Foreskin keratinocyte (primary cell): ENCODE measurements at places on chromosomes 1 and 21. TPM values are rescaled to one million over a fixed set of nuclear protein-coding genes. Genes with fewer than 3 reads are reported as not detected.

GRCh38 chr1:218397752-218398339 lies 52.7 kb downstream of the TGFB2 start:
- DNase-seq = peak; percentile 83

The CHIA gene
- not detected in 2 replicates for polyA plus RNA-seq

The ATP1A4 gene
- polyA plus RNA-seq = not detected in 2 replicates

DNA sequence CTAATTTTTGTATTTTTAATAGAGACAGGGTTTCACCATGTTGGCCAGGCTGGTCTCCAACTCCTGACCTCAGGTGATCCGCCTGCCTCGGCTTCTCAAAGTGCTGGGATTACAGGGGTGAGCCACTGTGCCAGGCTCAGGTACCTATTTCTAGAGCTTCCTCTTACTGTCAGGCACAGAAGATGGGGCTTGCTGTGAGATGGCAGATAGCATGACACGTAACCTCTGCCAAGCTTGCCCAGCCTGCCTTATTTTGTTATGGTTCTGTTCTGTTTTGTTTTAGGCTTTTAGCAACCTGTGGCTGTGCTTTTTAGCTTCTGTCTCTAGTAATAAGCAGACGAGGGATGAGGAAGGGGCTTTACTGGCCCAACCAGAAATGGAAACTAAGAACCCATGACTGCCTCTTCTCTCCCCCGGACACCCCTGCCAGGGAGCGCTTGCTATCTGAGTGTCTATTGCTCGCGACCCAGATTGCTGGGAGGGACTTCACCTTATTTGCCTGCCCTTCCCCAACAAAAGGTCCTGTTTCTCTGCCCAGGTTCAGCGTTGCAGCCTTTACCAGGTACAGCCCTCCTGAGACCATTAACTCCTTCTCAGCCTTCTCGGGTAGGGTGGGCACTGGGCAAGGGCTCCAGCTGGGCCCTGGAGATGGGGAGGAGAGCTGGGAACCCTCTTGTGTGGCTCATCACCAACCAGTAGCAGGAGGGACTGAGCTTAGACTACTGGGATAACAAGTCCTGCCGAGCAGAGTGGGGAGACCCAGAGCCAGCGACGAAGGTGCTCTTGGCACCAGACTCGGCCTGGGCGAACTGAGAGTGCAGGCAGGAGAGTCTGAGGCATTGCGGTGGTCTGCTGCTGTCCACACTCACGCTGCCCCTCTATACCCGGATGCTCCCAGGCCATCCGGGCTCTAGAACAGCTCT lies 13.5 kb upstream of the LGR6 start:
- no peak for DNase-seq

DNA sequence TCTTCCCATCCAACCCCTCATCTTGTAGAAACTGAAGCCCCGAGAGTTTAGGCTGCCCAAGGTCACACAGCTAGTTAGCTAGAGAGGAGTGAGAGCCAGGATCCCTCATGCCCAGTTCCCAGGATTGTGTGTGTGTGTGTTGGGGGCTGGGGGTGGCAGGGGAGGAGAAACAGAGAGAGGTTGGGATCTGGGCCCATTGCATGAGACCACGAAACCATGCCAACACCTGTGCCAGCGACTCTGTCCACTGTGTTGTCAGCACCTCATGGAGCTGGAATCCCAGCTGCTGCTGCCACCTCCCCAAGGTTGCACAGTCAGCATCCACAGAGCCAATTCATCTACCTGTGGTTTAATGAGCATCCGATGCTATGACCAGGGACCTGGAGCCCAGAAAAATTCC lies 115.4 kb upstream of the ZC3H12A start:
- DNase-seq = no peak

DNA sequence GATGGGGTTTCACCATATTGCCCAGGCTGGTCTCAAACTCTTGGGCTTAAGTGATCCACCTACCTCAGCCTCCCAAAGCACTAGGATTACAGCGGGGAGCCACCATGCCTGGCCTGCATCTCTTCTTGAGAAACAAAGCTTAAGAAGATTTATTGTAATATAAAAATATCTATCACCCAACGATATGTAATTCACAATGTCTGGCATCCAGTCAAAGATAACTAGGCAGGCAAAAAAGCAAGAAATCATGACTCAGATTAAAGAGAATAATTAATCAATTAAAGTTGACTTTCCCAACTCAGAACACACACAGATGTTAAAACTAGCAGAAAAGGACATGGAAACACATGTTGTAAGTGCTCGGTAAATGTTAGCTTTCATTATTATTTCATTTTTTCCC lies 26.5 kb upstream of the POU2F1 start:
- no peak for DNase-seq

The TMEM240 gene
- 0.79 TPM in 2 replicates for polyA plus RNA-seq

GRCh38 chr1:234755449-234755863 lies 145.5 kb upstream of the IRF2BP2 start:
- peak; percentile 40 for DNase-seq

DNA sequence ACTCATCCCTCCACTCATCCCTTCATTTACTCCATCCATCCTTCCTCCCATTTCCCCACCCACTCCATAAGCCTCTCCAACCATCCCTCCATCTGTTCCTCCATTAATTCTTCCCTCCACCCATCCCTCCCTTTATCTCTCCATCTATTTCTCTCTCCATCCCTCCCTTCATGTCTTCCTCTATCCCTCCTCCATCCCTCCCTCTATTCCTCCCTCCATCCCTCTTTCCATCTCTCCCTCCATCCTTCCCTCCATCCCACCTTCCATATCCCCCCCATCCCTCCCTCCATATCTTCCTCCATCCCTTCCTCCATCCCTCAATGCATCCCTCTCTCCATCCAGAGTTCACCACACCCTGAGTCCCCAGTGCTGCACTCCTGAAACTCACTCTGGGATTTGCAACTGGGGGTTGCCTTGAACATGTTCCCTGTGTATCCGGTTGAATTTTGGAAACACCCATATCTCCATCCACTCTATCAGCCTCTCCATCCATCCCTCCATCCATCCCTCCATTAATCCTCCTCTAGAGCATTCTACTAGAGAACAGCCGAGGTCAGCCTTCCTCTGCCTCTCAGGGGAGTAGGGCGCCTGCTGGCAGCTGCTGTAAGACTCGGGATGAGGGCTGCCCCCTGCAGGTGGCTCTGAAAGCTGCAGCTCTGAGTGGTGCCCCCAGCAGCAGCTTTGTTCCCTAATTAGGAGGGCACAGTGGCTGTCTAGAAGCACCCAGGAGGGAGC lies 39.4 kb downstream of the ABCG1 start:
- peak; percentile 18 for DNase-seq

DNA sequence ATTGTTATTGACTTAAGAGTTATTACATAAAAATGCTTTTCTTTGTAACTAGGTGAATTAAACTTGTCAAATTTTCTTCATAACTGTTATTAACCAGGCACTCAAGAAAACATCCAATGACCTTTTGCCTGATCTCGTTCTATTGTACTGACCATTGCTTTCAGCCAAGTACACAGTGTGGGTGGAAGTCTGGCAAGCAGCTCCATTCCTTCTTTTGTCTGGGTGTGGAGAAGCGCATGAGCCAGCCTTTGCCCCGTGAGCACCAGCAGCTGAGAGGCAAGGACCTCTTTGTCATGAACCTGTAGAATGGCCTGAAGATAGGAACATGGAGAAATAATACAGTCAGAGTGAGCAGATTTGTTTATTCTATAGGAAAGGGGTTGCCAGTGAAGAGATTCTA lies 57.5 kb downstream of the IARS2 start:
- DNase-seq = no peak

DNA sequence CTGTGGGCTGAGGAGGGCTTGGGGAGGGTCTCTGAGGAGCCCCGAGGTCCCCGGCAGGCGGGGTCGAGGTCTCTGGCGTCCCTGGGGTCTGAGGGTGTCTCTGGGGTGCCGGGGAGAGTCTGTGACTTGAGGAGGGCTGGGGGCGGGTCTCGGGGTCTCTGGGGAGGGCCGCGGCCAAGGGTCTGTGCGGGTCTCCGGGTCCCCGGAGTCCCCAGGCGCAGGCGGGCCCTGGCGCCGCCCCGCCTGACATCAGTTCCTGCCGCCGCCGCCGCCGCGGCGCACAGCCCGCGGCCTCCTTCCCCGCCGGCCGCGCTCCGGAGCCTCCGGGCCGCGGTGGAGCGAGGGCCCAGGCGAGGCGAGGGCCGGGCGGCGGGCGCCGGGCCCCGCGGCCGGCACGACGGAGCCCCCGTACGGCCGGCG lies at the start of gene PLEKHM2:
PLEKHM2 (plus strand) TSS at position 279 of the 420 bp plus-strand sequence. CDS start 239 bp downstream, outside the sequence.
- DNase-seq = no peak

The CFHR1 gene
- polyA plus RNA-seq = not detected in 2 replicates

GRCh38 chr1:32724678-32725614 lies 22.4 kb upstream of the SYNC start:
- peak; percentile 84 for DNase-seq

The TEX38 gene
- not detected in 2 replicates for polyA plus RNA-seq

- no peak for DNase-seq
Measured at GRCh38 chr1:78047106-78047505, 1.3 kb downstream of the GIPC2 start.

The CAMK1G gene
- polyA plus RNA-seq = not detected in 2 replicates

The COL18A1 gene
- 26.2 and 32.3 TPM in 2 replicates for polyA plus RNA-seq

The PADI6 gene
- not detected in 2 replicates for polyA plus RNA-seq

DNA sequence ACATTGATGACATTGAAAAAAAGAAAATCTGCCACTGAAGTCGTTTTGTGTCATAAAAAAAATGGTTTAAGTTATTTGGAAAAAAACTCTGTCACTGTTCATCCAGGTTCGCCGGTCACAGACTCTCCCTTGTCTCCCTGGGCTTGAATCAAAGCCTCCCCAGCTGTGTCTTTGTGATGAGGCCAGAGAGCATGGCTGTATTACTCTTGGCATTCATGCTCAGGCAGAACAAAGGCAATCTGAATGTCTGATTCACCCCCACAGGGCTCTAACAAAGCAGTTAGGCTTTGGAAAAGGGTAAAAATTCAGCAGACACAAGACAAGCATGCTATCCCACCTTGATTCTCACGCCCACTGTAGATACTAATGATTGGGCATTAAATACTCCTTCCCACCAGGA lies 304.3 kb upstream of the PLD5 start:
- no peak for DNase-seq

The ZNF648 gene
- not detected in 2 replicates for polyA plus RNA-seq

DNA sequence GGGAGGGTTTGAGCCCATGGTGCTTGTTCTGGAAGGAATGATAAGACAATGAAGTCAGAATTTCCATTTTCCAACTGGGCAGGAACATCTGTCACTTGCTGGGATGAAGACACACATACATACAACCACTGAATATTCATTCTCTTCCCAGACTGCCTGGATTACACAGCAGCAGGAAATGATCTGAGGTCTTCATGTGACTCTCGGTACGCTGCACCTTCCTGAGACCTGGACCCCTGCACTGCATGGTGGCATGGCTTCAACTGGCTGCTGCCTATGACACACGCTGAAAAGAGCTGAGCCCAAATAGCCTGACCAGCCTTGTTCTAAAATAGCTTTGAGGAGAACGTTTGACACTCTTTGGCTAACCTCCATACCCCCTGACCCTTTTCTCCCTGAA lies 150.6 kb downstream of the GABPA start:
- DNase-seq = no peak
